Breast epithelium (tissue), 4 donors: ENCODE measurements at places on chromosomes 4 and X. TPM values are rescaled to one million over a fixed set of nuclear protein-coding genes. Genes with fewer than 3 reads are reported as not detected.

PLAC1 gene
- not detected for total RNA-seq

DACH2 gene
- not detected for total RNA-seq

PRDM8 gene
- total RNA-seq = 7.0 TPM

MXRA5 gene
- total RNA-seq = 2.1 TPM

SPANXN4 gene
- total RNA-seq = not detected

RASGEF1B gene
- total RNA-seq = 45.8 TPM

EVC2 gene
- total RNA-seq = 19.5 TPM

MORF4L2 gene
- 400 TPM for total RNA-seq

ZAR1 gene
- not detected for total RNA-seq

USP51 gene
- 4.0 TPM for total RNA-seq

FBXL5 gene
- total RNA-seq = 231 TPM

HOPX gene
- 3.8 TPM for total RNA-seq

VGLL1 gene
- 3.9 TPM for total RNA-seq

SORCS2 gene
- total RNA-seq = 0.66 TPM

SH3RF1 gene
- total RNA-seq = 20.2 TPM

CT45A10 gene
- not detected for total RNA-seq

SPIN4 gene
- total RNA-seq = 3.0 TPM

SPCS3 gene
- 80.2 TPM for total RNA-seq

ANKRD50 gene
- 35.0 TPM for total RNA-seq

PNPLA4 gene
- total RNA-seq = 9.5 TPM

PLP1 gene
- total RNA-seq = 1.3 TPM

GUCY1A1 gene
- total RNA-seq = 57.0 TPM

CT47B1 gene
- total RNA-seq = not detected

GPC3 gene
- total RNA-seq = 29.7 TPM

CFAP47 gene
- not detected for total RNA-seq

TEX13D gene
- total RNA-seq = not detected
